ENCODE measurements at places on chromosomes 16 and 17. TPM values are rescaled to one million over a fixed set of nuclear protein-coding genes. Genes with fewer than 3 reads are reported as not detected.

Gene NOMO2
- polyA plus RNA-seq, result 60.7 TPM

Gene CHD9NB
- not detected for polyA plus RNA-seq

Gene IL21R
- polyA plus RNA-seq, result 2.1 TPM

Gene DNAI2
- not detected for polyA plus RNA-seq

Gene KRTAP1-5
- not detected for polyA plus RNA-seq
